A549 (cell line): ENCODE measurements at places on chromosomes 12 and 14.
A peak's percentile ranks its signal among the peaks of the same experiment; 100 is the strongest.

GRCh38 chr12:17079251-17079909 lies 473.4 kb upstream of the LMO3 start:
- no peak for DNase-seq

GRCh38 chr14:102503641-102504327 lies 5.8 kb downstream of the ANKRD9 start:
- DNase-seq: no peak

DNA sequence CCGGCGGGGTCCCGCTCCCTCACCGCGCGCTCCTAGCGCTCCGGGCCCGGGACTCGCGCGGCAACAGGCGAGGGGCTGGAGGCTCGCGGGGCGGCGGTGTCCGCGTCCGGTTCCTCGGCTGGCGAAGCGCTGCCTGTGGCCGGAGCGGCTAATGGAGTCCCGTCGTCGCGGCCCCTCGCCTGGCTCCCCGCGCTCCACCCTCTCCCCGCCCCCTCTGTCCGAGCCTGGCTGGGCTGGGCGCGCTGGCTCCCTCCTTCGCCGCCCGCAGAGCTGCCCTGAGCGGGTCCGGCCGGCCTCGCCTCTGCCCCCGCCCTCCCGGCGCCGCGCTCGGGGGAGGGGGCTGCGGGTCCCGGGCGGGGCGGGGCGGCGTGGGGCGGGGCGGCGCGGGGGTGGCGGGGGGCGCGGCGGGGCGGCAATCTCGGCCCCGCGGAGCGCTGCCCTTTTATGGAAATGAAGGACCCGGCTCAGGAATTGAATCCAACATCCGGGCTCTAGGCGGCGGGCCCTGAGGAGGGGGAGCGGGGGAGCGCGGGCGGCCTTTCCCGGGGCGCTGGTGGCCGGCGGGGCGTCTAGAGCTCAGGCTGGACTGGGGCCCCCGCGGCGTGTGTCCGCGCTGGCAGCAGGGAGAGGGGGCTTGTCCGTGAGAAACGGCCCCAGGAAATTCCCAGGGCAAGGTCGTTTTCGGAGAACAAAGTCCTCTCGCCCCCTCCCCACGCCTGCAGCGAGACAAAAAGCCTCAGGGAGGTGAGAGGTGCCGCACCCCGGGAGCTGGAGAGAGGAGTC lies at the start of gene FERMT2:
Gene FERMT2, minus strand, starts transcription at position 153 of the 783 bp plus-strand sequence. CDS start 482 bp downstream, outside the sequence.
- DNase-seq: peak; percentile 78

DNA sequence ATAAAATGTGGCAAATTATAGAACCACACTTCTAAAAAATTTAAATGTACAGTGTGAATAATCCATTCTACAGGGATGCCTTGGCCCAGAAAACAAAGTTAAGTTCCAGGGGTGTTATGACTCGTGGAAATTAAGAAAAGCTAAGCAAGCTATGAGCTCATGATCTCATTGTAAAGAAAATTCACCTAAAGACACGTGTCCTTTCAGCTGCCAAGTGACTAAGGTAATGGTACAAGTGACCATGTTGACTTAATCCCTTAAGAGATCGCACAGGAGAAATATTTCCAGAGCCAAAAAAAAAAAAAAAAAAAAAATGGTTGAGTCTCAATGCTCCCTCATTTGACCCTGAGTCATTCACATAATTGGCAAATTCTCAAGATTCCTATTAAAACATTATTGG lies 51.4 kb upstream of the ANO2 start:
- no peak for DNase-seq

GRCh38 chr12:32987512-32987911 lies 90.9 kb upstream of the PKP2 start:
- no peak for DNase-seq

- DNase-seq: peak; percentile 73
These were observed 82.6 kb upstream of the TRAF3 start for GRCh38 chr14:102694530-102695166.

GRCh38 chr14:36518586-36519430 lies 1.2 kb downstream of the NKX2-1 start:
- DNase-seq: no peak

DNA sequence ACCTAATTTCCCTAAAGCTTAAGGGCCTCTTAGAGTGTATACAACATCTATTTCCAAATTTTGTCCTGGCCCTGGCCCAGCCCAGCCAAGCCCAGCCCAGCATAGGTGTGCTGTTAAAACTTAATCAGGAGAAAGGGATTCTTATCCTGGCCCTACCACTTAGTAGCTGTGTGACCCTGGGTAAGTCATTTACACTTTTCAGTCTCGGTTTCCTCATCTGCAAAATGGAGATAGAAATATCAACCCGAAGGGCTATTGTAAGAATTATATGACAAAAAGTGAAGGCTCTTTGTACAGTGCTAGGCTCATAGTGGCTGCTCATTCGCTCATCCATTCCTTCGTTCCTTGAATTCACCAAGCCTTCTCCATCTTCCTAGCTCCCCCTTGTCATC lies 442 bp downstream of the ERG28 start:
- DNase-seq: no peak

DNA sequence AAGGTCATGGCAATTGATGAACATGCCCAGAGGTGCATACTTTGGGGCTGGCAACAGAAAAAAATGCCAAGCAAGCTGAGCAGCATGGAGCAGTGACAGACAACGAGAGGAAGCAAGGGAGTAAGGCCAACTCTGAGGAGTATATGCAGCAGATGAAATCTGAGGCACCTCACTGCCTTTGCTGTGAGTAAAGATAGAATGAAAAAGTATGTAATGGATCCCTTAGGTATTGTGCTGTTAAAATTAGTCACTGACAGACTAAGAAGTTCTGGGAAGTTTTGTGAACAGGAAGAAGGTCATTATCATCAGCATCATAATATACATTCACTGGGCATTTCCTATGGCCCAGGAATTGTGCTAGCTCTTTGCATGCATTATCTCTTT lies 269.9 kb downstream of the DUSP6 start:
- no peak for DNase-seq

DNA sequence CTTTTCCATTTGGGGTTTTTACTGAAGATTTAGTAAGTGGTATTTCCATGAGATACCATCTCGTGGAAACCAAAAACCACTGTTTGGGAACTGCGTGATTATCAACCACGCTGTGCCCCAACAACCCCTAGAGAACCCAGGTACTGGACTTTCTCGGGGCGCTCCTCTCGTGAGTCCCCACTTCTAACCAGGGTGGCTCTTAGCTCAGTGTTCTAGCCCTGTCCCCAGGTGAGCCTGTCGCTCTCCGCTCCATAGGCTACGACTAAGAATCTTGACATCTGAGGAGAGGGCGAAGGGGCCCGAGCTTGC lies 686 bp downstream of the MCRS1 start:
- DNase-seq: no peak

- no peak for DNase-seq
These were observed 66.7 kb downstream of the MED13L start for GRCh38 chr12:116210762-116211161.

DNA sequence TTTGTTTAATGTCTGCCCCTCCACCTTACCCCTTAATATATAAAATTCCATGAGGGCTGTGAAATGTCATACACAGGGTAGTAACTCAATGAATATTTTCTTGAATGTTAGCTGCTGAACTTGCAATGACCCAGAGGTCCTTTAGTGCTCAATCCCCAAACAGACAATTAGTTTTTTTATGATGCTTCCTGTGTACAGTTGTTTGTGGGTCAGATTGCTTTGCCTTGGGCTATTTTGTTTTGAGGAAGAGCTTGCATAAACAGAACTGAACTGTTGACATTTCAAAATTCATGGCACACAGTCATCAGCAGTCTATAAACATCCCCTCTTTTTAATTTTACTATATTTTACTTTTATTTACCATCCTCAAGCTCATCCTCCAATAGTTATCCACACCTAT lies 820.5 kb upstream of the SEL1L start:
- no peak for DNase-seq

DNA sequence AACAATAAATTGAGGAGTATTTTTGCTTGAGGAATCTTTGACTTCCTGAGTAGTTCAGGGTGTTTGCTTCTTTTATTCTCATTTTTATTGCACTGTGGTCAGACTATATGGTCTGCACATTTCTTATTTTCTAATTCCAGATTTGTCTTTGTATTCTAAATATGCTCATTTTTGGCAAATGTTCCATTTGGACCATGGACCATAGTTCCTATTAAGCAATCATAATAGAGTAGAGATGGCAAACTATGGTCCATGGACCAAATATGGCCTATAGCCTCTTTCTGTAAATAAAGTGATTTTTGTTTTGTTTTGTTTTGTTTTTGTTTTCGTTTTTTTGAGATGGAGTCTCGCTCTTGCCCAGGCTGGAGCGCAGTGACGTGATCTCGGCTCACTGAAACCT lies 2.1 kb downstream of the GPRC5A start:
- DNase-seq: no peak

DNA sequence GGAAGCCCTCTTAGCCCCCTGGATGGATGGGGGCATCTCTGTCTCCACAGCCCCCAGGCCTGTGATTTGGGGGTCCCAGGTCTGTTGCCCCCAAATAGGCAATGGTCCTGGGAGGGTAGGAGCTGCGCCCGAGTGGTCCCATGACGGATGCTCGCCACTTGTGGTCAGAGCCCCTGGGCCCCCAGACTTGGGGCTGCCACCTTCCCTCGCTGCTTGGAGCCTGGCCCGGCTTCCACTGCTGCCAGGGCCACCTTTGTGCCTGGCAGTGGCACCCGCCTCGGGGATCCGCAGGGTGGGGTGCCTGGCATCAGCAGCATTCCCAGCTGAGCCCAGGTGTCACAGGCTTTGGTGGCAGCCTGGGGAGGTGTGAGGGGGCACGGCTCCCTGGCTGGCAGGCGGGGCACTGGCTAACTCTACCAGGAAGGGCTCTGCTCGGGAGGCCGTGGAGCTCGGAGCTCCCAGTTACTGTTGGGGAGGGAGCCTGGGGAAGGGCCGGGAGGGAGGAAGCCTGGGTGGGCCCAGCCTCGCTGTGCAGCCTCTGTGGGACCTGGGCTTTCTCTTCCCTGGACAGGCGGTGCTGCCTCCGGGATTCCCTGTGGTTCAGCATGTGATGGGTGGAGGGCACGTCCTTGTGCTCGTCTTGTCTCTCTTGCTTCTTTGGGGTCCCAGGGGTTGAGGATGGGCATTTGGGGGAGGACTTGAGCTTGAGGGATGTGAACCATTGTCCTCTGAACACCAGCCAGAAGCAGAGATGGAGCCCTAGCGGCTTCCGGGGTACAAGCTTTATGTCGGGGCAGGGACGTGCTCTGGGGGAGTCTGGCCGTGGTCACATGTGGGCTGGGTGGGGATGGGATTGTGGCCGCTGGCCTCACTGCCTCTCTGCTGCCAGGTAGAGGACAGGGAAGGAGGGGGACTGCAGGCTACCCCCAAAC lies 5.4 kb downstream of the KIF26A start:
- no peak for DNase-seq

GRCh38 chr14:65422088-65422834 lies 9.7 kb downstream of the FUT8 start:
- DNase-seq: no peak

GRCh38 chr14:82963756-82964155 lies 1430.1 kb upstream of the SEL1L start:
- DNase-seq: no peak

GRCh38 chr12:27332714-27333402 lies at the start of gene BMAL2:
Gene BMAL2, plus strand, starts transcription at chr12:27332836. Its CDS starts 237 bp downstream, at chr12:27333073.
- DNase-seq: peak; percentile 29

DNA sequence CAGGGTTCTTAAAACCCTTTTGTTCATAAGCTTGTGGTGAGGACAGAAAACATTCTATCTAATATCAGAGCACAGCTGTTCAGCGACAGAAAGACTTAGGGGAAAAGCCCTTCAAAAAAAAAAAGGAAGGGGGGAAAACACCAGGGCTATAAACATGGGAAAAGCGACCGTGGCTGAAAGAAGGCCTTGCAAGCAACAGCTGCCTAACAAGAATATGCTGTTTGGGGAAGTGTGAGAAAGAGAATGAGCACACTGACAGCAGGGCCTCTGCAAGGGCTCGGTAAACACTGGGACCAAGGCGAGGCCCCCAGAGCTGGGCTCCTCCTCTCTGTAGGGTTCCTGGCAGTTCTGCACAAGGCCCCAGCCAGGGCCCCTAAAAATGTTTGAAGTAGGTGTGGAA lies 27.4 kb upstream of the CCND2 start:
- no peak for DNase-seq

DNA sequence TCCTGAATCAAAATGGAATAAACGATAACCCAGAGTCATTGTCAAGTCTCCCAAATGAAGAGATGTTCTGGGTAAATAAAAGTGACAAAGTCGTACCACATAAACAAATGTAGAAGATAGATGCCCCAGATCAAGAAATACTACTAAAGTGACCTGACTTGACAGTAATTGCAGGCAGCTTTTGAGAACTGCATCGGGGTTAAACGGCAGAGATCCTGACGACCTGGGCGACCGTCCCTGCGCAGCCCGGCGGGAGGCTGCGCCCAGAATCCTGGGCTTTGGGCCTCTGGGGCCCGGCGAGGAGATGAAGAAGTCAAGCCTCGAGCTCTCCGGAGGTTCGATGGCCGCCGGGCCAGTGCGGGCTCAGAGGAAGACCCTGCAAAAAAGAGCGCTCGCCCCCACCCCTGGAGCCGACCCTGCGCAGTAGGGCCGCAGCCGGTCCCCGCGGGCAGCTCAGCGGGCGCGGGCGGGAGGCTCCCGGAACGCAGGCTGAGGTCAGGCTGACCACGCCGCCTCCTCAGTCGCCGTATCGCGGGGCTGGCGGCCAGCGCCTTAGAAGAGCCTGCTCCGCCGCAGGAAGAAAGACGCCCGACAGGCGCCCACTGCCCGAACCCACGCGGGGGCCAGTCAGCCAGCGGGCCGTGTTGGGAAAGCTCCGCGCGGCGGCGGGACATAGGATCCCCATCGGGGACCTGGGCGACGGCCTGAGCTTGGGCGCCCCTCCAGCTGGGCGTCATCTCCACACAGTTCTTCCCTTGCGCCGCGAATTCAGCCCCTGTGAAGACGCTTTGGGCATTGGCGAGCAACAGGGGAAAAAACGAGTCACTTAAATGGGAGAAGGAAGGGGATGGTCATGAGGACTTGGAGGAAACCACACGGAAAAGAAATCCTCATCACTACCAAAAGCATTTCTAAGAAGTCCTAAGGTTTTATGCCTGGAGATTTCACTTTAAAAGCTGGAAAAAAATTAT lies 16.0 kb downstream of the NKX2-1 start:
- no peak for DNase-seq

- no peak for DNase-seq
These were observed 17.5 kb downstream of the IQSEC3 start for GRCh38 chr12:84056-84455.

DNA sequence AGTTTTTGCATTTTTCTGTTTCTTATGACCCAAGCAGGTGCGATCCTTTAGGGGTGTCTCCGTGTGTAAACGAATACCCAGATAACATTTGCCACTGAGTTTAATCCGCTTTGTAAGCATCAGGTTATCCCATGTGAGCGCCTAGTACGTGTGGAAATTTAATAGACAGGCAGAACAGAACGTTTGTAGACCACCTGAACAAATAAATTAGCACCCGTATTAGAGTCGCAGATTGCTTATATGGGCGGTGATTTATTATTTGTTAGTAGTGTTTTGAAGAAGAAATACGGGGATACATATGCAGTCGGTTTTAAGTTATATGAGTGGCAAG lies 325 bp downstream of the C12orf60 start:
- DNase-seq: no peak

- no peak for DNase-seq
These were observed 13.5 kb upstream of the METTL17 start for GRCh38 chr14:20976291-20976690.

- no peak for DNase-seq
These were observed 1018.7 kb downstream of the AACS start for GRCh38 chr12:126083926-126084325.

GRCh38 chr12:112001576-112001975 lies 11.4 kb downstream of the TMEM116 start:
- no peak for DNase-seq

- DNase-seq: no peak
These were observed 32.1 kb downstream of the MVK start for GRCh38 chr12:109605599-109606228.

GRCh38 chr12:90978117-90978770 lies 23.3 kb upstream of the CCER1 start:
- DNase-seq: peak; percentile 66
